ENCODE measurements at places on chromosomes 2 and 18.
A peak's percentile ranks its signal among the peaks of the same experiment; 100 is the strongest.

DNA sequence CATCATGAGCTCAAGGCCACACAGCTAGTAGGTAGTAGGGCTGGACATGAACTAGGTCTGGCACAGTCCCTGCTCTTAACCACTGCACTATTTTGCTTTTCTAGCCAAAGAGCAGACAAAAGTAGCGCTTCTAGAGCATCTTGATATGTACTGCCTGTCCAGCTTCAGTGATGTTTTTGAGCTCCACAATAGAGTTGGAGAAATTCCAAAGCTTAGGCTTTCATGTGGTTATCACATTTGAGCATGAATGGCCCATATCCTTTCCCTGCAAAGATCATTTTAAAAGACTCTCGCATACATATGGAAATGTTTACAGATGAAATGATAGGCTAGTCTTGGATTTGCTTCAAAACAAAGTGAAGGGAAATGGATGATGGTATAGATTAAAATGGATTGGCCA, 128.7 kb downstream of the MAP3K20 start:
- DNase-seq: no peak

DNA sequence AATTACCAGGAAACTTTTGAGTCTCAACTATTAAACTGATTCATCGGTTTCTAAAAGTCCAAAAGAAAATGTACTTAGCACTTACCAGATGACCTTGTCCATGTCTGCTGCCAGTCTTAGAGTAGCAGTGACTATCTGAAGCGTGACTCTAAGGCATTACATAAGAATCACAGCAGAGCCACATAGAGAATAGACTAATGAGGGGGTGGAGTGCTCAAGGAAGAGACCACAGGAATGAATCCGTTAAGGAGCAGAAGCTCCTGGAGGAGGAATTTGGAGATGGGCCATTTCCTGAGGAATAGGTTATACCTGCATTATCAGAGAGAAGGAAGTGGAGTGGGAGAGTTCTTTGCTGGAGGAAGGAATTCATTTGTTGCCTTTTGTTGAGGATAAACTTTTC, 116.0 kb downstream of the MAP3K20 start:
- DNase-seq: peak; percentile 35

GRCh38 chr18:61352611-61353010, 19.4 kb downstream of the CDH20 start:
- DNase-seq: no peak

- DNase-seq: no peak
These were observed 64.9 kb downstream of the STEAP3 start for GRCh38 chr2:119288576-119288975.

All from fibroblast of skin of back (primary cell).